ENCODE measurements at places on chromosomes 4 and X. TPM values are rescaled to one million over a fixed set of nuclear protein-coding genes. Genes with fewer than 3 reads are reported as not detected.
A peak's percentile ranks its signal among the peaks of the same experiment; 100 is the strongest.

- DNase-seq = no peak
These were observed 117.9 kb downstream of the SH3RF1 start for GRCh38 chr4:169152899-169153298.

- no peak for DNase-seq
These were observed 12.6 kb upstream of the NR3C2 start for GRCh38 chr4:148454835-148455234.

DNA sequence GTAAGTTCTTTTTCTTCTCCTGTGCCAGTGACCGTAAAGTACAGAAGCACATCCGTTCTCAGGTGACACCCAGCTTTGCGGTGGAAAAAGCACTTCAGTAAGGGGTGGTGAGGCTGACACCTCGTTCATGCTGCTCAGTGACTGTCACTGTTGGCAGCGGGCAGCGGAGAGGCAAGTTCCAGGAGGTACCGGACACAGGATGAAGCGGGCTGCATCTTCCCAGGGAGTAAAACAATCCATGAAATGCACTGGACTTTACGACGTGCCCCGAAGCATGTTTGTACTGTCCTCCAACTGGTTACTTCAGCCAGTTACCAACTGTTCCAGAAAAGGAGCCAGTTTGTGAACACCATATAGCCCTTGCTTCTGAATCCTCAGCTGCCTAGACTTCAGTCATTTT, 110.7 kb downstream of the ZNF827 start:
- DNase-seq = peak; percentile 65

- no peak for DNase-seq
These were observed 71.3 kb upstream of the ADGRG2 start for GRCh38 chrX:19193565-19193964.

DNA sequence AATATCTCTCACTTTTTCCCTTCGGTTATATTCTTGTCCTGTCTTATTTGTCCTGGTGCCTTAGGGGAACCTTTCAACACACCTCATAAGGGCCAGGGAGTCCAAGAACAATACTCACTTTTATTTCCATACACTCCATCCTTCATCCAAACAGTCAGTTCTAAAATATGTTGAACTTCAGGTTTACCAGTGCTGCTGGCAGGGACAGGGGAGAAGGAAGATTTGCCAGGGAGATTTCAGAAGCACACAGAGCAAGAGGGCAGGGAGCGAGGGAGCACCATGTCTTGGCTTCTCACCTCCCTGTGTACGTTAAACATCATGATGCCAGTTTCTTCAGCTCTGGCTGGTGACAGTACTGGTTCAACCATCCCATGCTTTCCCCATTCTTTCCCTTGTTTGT, 631.1 kb upstream of the FAT1 start:
- no peak for DNase-seq

DNA sequence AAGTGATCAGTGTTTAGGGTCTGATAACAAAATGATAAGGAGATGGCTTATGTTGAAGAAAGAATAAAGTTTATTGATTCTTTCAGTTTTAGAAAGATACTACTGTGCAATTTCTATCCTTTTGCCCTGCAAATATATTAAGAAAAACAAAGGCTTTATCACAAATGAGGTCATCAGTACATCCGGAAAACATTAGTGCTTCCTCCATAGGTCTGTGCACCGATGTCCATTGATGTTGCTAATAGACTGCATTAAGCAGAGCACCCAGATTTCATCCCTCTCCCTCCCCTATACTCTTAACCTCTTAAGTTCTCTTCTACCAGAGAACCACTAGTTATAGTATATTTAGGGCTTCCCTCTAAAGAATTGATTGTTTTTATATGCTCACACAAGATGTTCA, 53.7 kb upstream of the HHIP start:
- no peak for DNase-seq

The EREG gene
- total RNA-seq = 0.20 TPM

DNA sequence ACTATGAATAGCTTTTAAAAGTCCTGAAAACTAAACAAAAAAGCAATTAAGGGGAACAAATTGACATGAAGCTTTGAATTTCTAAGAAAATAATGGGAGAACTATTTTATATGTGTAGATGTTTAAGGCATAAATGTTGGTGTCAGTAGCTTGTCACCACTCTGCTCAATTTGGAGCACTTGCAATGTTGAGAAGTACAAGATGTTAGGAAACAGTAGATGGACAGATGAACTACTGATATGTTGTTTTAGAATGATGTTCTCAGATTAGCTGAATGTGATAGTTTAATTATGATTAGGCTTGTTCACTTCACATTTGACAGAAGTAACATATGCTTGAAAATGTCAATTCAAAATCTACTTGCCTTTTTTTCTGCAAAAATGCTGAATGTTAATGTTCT, 525.7 kb upstream of the IGFBP7 start:
- no peak for DNase-seq

The DDX53 gene
- not detected for total RNA-seq

- no peak for DNase-seq
These were observed 45.6 kb upstream of the USP46 start for GRCh38 chr4:52704661-52705060.

GRCh38 chr4:10466161-10466560, 8.9 kb upstream of the ZNF518B start:
- DNase-seq = no peak

The USP17L21 gene
- not detected for total RNA-seq

DNA sequence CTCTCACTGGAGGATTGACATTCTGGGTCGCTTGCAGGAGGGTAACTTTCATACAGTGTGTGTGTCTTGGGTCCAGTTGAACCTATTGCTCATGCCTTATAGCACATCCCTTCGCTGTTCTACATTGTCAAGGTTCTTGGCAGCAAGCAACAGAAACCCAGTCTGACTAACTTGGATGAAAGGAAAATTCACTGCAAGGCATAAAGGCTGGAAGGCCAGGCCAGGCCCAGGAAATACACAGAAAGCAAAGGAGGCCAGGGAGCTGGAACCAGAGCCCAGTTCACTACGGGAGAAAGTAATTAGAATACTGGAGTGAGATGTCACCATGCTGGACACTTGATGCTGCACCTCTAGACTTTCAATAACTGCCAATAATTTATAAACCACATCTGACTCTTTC, 353.8 kb upstream of the GATB start:
- no peak for DNase-seq

GRCh38 chrX:66050140-66050569, 10.3 kb upstream of the VSIG4 start:
- no peak for DNase-seq

DNA sequence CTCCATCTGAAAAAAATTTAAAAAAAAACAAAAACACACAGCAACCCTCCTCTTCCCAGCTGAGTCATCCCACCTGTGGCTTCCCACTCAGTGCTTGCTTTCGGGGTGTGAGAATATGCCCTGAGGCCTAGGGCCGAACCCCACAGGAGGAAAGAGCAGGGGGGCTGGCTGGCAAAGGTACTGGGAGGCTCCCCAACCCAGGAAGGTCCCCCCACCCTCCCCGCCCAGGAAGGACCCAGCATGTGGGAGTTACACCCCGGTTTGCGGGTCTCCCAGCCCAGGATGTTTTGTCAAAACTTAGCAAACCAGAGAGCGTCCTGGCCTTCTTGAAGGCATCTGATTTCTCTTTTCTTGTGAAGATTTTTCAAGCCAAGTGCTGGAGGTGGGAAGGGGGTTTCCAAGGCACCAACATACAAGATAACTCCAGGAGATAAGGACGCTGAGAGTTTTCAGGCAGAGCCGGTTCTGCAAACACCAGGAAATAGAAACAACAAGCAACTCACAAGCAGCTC, 25.7 kb upstream of the CSF2RA start:
- DNase-seq = no peak

The SPANXN4 gene
- total RNA-seq = not detected

- no peak for DNase-seq
These were observed 13.1 kb upstream of the KIAA0232 start for GRCh38 chr4:6769233-6769988.

- no peak for DNase-seq
These were observed 932.7 kb downstream of the FAT4 start for GRCh38 chr4:126247409-126247808.

DNA sequence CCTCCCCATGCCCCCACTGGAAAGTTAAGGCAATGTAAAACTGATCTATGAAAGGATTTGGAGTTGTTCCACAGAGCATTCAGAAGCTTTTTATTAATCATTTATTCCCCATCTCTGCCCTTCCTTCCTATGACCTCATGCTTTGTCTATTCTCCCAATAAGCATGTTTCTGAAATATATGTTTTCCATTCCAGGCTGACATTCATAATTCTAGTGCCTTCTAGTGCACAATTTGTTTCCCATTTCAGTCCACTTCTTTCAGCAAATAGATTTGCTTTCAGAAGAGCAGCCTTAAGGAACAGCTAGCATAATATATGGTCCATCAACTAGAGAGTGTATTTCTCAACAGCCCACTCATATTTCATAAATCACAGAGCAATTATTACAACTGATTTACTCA, 77.1 kb upstream of the ATXN3L start:
- DNase-seq = no peak

The PRPS2 gene
- total RNA-seq = 3.0 TPM

DNA sequence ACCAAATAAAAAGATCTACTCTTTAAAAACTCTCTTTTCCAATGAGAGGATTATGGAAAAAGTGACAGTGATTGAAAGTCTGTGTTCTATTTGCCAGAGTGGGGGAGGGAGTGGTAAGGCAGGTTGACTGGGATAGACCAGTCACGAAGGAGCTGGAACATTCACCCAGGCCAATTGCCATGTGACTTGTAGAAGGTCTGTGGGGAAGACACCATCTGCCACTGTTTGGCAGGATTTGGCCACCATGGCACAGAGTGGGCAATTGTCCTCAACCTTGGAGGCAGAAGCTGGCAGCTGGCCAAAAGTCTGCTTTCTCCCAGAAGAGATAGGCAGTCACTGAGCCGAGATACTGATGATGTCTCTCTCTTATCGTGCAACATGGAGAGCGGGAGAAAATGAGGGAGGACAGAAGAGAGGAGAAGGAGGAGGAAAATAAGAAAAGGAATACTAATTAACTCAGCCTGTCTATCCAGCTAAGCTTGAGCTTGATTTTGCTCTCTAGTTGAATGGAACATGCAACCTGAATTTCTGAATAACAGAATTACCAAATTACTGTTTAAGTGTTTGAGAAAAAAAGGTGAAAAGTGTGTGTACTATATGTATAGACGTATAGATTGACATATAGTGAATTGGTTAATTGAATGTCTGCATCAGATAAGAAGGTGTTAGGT, 267.1 kb downstream of the ARHGAP24 start:
- DNase-seq = no peak

DNA sequence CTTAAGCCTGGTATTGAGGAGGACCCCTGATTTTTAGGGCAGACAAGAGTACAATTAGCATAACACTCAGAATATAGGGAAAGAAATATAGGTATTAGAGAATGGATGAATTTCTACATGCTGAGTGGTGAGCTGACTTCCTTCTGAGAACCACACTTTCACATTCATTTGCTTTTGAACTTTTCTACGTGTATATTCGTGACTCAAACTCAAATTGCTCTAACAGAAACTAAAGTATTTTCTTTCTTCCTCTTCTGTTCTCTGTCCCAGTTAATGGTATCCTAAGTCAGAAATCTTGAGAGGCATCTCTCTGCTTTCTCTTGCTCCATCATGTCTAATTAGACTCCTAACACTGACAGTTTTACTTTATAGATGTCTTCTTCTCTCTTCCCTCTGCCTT, 103.2 kb upstream of the CITED1 start:
- no peak for DNase-seq

DNA sequence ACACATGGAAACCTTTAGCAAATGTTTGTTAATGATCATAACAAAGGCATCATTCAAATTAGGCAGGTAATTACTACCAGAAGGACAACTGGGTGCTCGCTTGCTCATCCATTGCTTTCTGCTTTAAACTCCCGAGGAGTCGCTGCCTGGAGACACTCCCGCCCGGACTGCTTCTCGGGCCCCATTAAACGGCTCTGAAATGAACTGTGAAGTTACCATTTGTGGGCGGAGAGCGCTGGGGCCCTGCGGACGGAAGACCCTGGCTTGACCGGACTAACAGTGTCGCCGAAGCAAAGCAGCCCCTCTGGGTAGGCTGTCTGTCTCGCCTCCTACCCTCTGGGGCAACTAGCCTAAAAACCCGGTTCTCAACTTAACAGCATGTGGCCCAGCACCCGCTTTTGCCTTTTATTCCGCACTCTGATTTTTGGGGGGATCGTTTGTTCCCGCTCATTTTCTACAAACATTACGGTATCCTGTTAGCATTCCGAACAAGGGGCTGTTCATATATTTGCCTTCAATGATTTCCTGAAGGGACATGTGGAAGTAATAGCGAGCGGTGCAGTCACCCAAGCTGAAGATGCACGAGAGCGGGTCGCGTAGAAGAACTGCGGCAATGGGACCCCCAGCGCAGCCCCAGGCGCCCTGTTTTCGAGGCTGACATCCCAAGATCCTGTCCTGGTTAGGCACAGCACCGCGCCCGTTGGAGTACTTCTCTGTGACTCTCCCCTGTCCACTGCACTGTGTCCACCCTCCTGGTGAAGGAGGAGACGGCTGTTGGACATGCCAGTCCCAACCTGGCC, 1.6 kb upstream of the PDGFRA start:
- DNase-seq = no peak

GRCh38 chr4:72899214-72899613, 170.3 kb downstream of the COX18 start:
- no peak for DNase-seq

DNA sequence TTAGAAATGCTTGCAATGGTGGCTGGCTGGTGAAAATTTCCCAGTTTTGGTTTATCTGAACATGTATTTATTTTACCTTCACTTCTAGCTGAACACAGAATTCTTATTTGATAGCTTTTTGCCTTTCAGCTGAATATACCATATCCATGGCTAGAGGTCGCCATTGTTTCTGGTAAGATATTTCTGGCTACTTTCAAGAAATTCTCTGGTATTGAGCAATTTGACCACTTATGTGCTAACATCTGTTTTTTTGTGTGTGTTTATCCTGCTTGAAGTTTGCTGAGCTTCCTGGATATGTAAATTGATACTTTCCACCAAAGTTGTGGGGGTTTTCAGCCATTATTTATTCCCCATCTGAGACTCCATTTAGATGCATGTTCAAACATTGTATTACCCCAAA, 75.4 kb downstream of the FBXW7 start:
- DNase-seq = no peak

- no peak for DNase-seq
These were observed 74.7 kb downstream of the CLCN4 start for GRCh38 chrX:10231461-10231860.

The FRG2 gene
- total RNA-seq = not detected

- no peak for DNase-seq
These were observed 34.4 kb downstream of the NFKB1 start for GRCh38 chr4:102535398-102536082.

The HPGDS gene
- 0.79 TPM for total RNA-seq

The XAGE1A gene
- not detected for total RNA-seq

- no peak for DNase-seq
These were observed 99.5 kb downstream of the ADGRA3 start for GRCh38 chr4:22416403-22416802.

- no peak for DNase-seq
These were observed 1.4 kb downstream of the VEGFD start for GRCh38 chrX:15382813-15383212.

DNA sequence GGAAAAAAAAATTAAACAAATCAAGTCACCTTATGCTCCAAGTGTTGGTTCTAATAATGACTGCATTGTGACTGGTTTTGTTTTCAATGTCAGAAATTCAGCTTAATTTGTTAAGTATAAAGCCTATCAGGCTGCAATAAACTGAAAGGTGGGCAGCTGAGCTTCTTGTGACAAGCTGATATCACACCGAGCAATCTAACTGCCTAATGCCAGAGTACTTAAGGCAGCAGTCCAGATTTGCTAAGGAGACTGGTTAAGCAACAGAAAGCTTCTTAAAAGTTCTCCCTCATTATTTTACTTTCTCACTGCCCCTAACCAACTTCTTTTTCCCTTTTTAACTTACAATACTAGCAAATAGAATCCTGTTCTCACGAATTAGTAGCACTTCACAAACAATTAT, 201.0 kb downstream of the MAB21L2 start:
- no peak for DNase-seq
